ENCODE measurements at places on chromosomes 7 and 10.

- no peak for DNase-seq
These were observed 256.6 kb downstream of the USP6NL start for GRCh38 chr10:11354823-11355222.

GRCh38 chr7:94029976-94030375, 25.8 kb upstream of the BET1 start:
- no peak for DNase-seq

DNA sequence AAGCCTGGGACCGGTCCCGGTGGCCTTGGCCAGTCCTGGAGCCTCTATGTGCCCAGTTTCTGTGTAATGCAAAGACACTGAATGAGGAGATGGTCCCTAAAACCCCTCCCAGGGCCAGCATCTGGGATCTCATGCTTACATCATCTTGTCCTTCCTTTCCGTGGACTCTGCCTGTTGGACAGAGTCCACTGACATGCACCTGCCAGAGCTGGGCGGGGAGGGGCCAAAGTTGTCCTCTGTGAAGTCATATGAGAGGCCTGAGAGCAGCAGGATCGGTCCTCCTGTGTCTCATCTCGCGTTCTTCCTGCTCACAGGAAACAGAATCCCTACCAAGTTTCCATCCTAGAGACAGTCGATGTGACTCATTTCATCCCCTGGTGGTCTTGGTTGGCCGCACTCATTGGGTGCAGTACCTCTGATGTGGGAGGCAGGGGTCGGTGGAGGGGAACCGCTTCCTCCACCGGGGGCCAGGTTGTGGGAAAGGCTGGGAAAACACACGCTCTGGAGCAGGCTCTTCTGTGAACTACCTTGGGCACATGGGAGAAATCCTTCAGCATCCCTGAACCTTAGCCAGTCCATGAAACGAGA, 389.6 kb upstream of the PODXL start:
- DNase-seq: no peak

- DNase-seq: no peak
These were observed 4.8 kb upstream of the TRDMT1 start for GRCh38 chr10:17206210-17206709.

GRCh38 chr10:70145166-70145665, 1.3 kb downstream of the TYSND1 start:
- DNase-seq: no peak

DNA sequence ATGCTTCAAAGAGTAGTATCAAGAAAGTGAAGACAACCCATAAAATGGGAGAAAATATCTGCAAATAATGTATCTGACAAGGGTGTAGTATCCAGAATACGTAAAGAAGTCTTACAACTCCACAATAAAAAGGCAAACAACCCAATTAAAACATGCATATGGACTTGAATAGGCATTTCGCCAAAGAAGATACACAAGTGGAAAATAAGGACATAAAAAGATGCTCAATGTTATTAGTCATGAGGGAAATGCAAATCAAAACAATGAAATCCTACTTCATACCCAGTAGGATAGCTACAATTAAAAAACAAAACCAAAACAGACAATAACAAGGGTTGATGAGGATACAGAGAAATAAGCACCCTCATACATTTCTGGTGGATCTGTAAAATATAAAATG, 79.2 kb downstream of the NUDCD3 start:
- DNase-seq: no peak

DNA sequence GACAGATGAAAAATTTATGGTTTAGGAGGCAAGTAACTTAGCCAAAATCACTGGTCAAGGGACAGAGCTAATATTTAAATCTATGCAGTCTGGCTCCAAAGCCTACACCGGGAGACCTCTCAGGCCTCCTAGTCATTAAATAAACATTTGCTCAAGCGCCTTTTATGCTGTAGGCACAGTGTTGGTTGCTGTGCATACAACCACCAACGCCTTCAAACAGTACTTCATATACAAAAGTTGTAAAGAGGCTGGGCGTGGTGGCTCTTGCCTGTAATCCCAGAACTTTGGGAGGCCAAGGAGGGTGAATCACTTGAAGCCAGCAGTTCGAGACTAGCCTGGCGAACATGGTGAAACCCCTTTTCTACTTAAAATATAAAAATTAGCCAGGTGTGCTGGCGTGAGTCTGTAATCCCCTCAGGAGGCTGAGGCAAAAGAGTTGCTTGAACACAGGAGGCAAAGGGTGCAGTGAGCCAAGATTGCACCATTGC, 159.8 kb downstream of the MAGI2 start:
- no peak for DNase-seq

DNA sequence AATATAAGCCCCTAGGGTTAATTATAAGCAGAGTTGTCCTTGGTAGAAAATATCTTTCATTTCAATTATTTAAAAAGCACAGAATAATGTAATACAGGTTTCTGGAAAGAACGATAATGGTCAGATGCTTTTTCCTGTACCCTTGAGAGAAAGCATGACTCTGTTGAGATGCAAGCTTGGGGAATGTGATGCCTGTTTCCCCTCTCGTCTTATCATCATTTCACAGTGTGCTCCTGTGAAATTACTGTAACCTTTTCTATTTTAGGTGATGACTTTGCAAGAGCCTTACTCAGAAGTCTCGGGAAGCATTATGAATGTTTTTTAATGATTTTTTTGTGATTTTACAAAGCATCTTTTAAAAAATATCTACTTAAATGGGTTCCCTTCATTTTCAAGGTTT, 243.0 kb downstream of the POLR1F start:
- no peak for DNase-seq

- DNase-seq: no peak
These were observed 159.1 kb downstream of the CCDC71L start for GRCh38 chr7:106501605-106502580.

DNA sequence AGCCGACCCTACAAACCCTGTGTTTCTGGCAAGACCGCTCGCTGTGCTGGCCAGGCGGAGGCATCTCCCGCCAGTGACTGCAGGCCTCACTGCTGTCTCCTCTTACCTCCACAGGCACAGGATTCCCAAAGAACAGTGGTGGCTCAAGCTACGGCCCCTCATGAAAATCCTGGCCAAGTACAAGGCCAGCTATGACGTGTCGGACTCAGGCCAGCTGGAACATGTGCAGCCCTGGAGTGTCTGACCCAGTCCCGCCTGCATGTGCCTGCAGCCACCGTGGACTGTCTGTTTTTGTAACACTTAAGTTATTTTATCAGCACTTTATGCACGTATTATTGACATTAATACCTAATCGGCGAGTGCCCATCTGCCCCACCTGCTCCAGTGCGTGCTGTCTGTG, 36.2 kb downstream of the PITRM1 start:
- DNase-seq: no peak

GRCh38 chr10:36577126-36577525, 548.3 kb upstream of the ANKRD30A start:
- no peak for DNase-seq

GRCh38 chr10:89258881-89259280, 7.3 kb upstream of the LIPA start:
- no peak for DNase-seq

DNA sequence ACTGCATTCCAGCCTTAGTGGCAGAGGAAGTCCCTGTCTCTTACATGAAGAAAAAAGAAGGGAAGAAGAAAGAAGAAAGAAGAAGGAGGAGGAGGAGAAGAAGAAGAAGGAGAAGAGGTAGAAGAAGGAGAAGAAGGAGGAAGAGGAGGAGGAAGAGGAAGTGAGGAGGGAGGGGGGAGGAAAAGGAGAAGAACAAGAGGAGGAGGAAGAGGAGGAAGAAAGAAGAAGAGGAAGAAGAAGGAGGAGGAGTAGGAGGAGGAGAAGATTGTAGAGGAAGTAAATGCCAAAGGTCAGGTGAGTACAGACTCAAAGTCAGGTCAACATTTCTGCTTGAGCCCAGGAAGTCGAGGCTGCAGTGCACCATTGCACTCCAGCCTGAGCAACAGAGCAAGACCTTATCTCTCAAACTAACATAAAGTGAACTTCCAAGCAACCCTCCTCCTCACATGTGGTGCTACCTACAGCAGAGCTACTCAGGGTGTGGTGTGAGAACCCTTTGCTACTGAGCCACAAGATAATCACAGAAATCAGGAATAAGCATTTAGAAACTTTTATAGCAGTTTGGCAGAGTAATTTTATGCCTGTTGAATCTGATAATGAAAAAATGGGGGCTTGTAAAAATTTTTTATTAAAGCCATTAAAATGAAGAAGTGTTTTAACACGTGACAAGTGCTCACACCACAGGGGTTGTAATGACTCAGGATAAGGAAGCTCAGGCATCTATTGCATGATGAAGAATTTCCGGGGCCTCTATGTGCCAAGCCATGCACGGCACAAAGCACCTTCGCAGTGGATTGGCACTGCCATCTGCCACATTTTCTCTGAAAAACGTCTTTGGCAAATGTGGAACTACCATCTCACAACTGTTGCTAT, 224.9 kb upstream of the AUTS2 start:
- no peak for DNase-seq

DNA sequence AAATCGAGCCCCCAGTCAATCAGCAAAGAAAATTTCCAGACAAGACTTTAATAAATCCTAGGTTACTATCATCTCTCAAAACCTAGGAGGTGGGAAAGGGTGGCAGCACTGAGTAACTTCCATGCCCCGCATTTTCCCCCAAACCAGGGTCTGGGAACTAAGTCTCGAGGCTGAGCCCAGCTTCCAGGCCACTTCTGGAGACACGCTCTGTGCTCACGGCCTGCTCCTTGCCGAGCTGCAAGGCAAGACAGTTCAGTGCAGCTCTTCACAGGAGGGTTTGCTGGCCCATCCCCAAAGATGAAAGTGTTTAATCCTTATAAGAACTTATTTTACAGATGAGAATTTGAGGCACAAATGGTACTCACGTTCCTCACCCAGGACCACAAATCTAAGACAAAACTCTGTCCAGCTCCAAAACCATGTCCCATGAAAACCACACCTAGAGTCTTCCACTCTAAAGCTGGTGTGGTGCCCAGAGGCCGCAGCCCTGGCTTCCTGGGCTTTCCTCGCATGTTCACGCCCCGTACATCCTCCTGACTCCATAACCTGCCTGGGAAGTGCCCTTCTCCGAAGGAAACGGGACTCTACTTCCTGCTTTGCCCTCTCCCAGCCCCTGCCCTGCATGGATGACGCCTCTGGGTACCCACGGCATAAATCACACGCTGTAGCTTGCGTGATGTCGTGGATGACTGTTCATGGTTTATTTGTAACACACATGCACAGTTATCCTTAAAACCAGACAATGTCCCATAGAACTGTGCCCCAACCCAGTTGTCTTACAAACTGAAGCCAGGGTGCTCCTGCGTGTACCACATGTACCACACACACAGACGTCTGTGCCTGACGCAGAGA, 201.2 kb downstream of the DIP2C start:
- no peak for DNase-seq

DNA sequence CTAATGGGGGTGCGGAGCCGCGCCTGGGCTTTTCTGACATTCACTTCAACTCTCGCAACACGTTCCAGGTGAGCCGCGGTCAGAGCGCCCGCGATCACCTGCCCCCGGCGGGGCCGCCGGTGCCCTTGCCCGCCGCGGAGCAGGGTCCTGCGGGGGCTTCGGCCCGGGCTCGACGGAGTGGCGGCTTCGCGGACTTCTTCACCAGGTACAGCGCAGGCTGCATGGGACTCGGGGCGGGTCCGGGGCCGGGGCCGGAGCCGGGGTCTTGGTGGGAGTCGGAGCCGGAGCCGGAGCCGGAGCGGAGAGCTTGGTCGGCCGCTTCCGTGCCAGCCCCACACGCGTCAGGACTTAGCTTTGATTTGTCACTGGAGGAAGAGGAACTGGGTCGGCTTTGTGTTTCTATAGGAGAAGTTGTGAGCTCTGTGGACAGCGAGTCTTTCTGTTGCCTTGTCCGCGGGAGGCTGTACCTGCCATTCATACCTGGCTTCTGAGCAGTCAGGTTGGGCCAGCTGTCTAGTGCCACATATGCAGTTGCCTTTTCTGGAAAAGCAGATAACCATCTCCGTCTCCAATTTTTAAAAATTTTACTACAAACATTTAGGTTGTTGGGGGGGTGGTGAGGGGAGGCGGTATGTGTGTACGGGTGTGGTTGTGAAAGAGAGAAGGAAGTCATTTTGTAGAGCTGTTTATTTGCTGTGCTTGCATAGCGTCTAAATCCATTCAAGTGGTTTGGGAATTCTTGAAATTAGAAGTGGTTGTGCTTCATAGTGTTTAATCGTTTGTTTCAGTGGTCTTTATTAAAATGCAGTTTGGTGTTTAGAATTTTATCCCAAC, 1.3 kb downstream of the TBC1D12 start:
- peak; percentile 26 for DNase-seq

GRCh38 chr10:132398566-132398991, 1.6 kb downstream of the PWWP2B start:
- DNase-seq: no peak

DNA sequence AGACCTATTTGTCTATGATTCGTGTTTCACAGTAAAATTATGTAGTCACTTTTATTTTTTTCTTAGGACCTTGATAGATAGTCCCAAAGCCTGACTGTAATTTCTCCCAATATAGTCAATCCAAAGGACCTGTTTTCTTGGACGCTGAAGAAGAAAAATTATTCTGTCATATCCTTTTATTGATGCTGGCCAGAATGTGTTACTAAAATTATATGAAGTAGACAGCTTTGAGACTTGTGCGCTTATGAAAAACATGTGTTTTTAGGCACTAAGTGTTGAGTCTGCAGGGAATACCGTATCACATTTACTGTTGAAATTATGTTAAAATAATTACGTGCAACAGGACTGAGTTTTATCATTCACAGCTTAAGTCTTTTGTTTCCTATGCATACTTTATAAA, 17.9 kb downstream of the TES start:
- DNase-seq: no peak

- DNase-seq: no peak
These were observed 170.2 kb downstream of the PPP1R17 start for GRCh38 chr7:31857172-31857571.

GRCh38 chr7:158087196-158087595, 500.4 kb downstream of the PTPRN2 start:
- DNase-seq: no peak

DNA sequence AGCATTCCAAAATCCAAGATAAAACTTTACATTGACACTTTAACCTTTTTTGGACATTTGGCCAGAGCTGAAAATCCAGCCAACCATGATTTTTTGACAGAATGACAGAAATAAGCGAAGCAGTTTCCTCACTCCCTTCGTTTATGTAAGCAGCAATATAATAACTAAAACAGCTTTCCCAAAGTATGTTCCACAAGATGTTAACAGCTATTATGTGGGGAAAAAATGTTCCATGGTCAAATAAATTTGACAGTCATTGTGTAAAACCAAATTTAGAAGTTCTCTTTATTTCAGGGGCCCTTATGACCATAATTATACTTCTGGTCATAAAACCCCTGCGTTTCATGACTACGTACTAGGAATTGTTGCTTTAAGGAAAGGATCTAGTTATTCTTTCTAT, 416.5 kb downstream of the MAGI2 start:
- no peak for DNase-seq

GRCh38 chr7:2807845-2808772, 36.0 kb downstream of the GNA12 start:
- DNase-seq: no peak

DNA sequence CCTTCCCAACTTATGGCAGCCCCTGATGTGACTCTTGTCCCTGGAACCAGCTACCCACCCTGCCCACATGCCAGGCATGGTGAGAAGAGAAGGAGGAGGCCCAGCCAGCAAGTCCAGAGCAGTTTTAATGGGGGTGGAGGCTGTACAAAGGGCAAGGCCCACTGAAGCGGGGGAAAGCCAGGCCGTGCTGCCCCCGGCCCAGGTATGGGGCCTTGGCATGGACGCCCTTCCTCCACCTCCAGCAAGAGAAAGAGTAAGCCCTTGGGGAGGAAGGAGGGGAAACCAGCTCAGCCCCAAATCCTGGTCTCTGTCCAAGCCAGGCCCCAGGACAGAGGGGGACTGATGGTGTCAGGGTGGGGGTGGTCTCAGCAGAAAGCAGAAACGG, 7.0 kb downstream of the NFKB2 start:
- no peak for DNase-seq

Data from esophagus squamous epithelium (tissue), 5 donors.